ENCODE measurements at places on chromosomes 4 and X.
A peak's percentile ranks its signal among the peaks of the same experiment; 100 is the strongest.

GRCh38 chr4:176540814-176541213 is 221.0 kb downstream of the SPCS3 start:
- no peak overlapping the region for H3K4me3 ChIP-seq
- no peaks in the 10 kb centered on the region for H3K36me3 ChIP-seq
- DNase-seq, result no peak

DNA sequence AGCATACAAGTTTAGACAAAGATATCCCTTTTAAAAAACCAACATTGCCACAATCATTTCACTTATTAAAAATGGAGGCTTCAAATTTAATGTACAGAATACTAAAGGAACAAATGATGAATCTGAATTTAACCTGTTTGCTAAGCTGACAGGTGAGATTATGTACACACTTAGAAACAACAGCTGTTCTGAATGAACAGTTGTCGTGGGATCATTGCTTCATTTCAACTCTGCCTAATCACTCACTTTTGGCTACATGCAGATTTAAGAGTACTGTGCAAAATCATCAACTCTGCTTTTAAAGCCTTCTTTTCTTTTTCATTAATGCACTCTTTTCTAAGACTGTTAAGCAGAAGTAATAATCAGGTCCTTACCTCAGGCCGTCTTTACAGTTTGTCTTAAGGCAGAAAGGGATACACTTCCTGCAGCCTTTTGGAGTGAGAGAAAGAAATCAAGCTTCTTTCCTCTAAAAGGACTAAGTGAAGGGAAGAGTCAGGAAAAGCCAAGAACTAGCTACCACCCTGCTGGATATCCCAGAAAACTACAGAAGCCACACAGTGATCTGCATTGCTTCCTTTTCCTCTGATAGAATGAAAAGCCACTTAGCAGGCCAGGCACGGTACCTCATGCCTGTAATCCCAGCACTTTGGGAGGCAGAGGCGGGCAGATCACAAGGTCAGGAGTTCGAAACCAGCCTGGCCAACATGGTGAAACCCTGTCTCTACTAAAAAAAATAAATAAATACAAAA is 54.7 kb upstream of the NPNT start:
- H3K27me3 ChIP-seq, result no peaks in the 10 kb centered on the region
- H3K4me1 ChIP-seq, result no peaks in the 10 kb centered on the region
- no peaks in the 10 kb centered on the region for H3K36me3 ChIP-seq
- DNase-seq, result no peak
- no peak overlapping the region for H3K4me3 ChIP-seq

DNA sequence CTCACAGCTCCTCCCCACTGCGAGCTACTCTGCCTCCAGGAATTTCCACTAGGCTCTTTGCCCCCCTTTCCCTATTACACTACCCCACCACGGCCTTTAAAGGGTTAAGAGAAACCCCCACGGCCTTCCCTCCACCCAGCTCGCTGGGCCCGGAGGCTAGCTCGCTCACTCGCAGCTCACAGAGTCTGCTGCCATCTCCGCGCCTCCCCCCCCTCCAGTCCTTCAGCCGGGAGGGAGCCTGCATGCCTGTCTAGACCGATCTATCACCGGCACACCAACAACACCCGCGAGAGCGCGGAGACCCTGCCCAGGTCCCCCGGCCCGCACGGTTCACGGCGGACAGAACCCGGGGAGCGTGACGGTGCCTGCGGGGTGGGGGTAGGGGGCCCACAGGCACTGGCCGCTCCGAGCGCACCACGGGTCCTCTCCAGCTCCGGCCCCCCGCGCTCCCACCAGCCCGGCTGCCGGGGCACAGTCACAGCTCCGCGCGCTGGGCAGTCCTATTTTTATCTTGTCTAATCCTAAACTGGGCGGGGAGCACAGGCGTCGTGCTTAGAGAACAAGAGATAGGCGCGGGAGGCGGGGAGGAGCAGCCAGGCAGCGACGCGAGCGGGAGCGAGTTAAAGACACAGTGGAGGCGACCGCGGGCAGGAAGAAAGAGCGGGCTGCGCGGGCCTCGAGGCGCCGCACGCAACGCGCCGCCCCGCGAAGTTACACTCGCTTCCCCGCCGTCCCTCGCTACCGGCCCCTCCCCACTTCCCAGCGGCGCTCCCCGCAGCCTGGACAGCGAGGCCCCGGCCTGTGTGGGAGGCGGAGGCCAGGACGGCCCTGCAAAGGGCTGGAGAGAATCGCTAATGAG is 3.5 kb downstream of the BCOR start:
- H3K4me1 ChIP-seq, result peaks cover 5% of the 10 kb centered on the region
- H3K4me3 ChIP-seq, result peak overlapping the region; percentile 63
- no peak overlapping the region for H3K27ac ChIP-seq

DNA sequence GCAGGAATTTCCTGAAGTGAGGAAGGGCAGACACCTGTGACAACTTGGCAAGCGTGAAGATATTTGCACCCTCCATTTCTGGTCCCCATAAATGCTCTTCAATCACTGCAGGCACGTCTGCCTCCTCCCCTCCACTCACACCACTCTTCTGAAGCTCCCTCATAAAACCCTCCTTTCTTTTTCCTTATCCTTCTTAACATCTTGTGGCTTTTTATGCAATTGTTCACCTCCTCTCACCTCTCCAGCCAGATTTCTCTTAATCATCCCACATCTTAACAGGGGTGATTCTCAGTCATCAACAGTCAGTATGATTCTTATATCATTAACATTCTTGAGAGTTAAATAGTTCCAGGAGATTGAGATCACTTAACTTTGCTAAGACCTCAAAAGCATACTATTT is 277.4 kb downstream of the SPRY1 start:
- no peak overlapping the region for H3K4me3 ChIP-seq
- no peaks in the 10 kb centered on the region for H3K4me1 ChIP-seq

DNA sequence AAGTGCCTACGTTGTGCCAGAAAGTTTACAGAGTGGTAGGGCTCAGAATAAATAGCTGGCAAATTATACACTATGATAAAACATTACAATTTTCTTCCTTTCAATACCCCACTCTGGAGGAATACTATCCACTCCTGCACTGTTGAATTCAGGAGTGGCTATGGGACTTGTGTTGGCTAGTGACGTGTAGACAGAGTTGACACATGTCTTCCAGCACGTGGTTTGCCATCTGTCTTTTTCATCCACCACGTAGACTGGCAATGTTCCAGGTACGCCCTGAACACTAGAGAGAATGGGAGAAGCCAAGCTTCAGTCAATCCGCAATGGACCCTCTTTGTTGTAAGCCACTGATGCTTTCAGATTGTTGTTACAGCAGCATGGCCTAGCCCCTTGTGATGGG is 168.8 kb upstream of the RBPJ start:
- no peak overlapping the region for H3K27ac ChIP-seq
- no peak for DNase-seq
- no peaks in the 10 kb centered on the region for H3K36me3 ChIP-seq
- no peaks in the 10 kb centered on the region for H3K4me1 ChIP-seq

DNA sequence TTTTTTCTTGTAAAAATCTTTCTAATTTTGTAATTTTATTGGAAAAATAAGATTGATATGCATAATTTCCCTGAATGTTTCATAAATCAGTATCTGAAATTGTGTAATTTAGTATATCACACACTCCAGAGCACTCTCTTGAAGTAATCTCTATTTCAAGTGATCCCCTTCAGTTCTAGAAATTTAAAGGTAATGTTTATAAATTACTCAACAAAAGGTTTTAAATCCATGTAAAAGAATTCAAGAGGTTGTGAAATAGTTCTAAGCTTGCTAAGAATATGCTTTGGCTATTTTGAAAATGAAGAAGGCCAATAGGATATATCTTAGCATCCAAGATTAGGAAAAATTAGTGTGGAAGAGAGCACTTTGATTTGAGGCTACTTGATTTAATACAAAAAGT is 28.2 kb downstream of the SMARCAD1 start:
- DNase-seq, result no peak
- H3K4me1 ChIP-seq, result no peaks in the 10 kb centered on the region
- H3K4me3 ChIP-seq, result no peak overlapping the region
- H3K27me3 ChIP-seq, result no peaks in the 10 kb centered on the region

DNA sequence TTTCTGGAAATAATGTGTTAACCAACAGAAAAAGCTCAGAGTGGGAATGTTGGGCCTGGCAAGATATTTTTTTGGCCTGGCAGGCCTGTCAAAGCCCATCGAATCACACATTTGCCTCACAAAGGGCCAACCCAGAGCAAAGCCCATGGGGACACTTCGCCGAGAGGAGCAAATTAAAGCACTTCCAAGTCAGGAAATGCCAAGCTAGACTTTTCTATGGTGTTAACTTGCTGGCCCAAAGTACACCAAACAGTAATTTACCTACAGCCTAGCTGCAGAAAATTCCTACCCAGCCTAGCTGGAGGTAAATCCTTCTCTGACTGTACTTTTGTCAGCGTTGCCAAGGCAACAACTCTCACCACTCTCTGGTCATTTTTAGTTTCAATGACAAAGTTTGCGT is 288.6 kb upstream of the LDB2 start:
- no peak for DNase-seq
- no peak overlapping the region for H3K4me3 ChIP-seq
- no peaks in the 10 kb centered on the region for H3K4me1 ChIP-seq
- H3K27me3 ChIP-seq, result no peaks in the 10 kb centered on the region
- no peaks in the 10 kb centered on the region for H3K36me3 ChIP-seq
- H3K27ac ChIP-seq, result no peak overlapping the region

DNA sequence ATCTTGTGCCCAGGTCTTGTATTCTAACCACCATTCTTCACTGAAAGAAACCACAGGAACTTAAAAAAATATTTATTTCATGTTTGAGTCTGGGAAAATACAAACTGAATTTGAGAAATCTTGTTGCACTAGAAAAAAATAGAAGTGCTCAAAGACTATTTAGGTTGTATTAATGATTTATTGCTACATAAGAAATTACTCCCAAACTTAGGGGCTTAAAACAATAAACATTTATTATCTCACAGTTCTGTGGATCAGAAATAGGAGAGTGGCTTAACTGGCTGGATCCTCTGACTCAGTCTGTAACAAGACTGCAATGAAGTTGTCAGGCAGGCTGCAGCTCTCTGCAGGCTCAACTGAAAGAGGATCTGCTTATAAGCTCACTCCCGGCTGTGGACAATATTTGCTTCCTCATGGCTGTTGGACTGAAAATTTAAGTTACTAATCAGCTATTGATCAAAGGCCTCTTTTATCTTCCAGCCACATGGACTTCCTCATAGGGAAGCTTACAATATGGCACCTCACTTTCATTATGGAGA is 295.4 kb upstream of the FAM241A start:
- H3K27ac ChIP-seq, result no peak overlapping the region
- no peaks in the 10 kb centered on the region for H3K4me1 ChIP-seq
- H3K36me3 ChIP-seq, result no peaks in the 10 kb centered on the region
- no peak overlapping the region for H3K4me3 ChIP-seq
- no peak for DNase-seq
- H3K27me3 ChIP-seq, result no peaks in the 10 kb centered on the region

- no peak overlapping the region for H3K27ac ChIP-seq
- no peak overlapping the region for H3K4me3 ChIP-seq
- no peaks in the 10 kb centered on the region for H3K27me3 ChIP-seq
- H3K4me1 ChIP-seq, result no peaks in the 10 kb centered on the region
- no peaks in the 10 kb centered on the region for H3K36me3 ChIP-seq
- DNase-seq, result no peak
Measured at GRCh38 chr4:99710681-99711345, 53.2 kb upstream of the C4orf54 start.

DNA sequence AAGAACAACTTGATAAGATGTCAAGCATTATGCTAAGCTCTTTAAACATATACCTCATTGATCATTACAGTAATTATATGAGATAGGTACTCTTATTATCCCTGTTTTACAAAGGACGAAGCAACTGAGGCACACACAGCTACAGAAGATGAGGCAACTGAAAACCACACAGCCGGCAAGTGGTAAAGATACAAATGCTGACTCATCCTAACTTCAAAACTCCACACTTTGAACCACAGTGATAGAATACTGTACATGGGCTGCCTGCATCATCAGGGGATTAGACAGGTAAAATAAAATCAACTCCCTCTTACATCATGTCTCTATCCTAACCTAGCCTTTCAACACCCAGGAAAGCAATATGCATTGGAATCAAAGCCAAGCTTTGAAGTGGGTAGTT is 47.8 kb downstream of the LHFPL1 start:
- no peaks in the 10 kb centered on the region for H3K36me3 ChIP-seq
- DNase-seq, result no peak
- H3K27ac ChIP-seq, result no peak overlapping the region
- no peaks in the 10 kb centered on the region for H3K4me1 ChIP-seq
- H3K27me3 ChIP-seq, result no peaks in the 10 kb centered on the region

- no peak overlapping the region for H3K4me3 ChIP-seq
- DNase-seq, result no peak
- no peaks in the 10 kb centered on the region for H3K27me3 ChIP-seq
- H3K4me1 ChIP-seq, result no peaks in the 10 kb centered on the region
- H3K36me3 ChIP-seq, result no peaks in the 10 kb centered on the region
Measured at GRCh38 chr4:102047616-102048015, 257.1 kb downstream of the BANK1 start.

DNA sequence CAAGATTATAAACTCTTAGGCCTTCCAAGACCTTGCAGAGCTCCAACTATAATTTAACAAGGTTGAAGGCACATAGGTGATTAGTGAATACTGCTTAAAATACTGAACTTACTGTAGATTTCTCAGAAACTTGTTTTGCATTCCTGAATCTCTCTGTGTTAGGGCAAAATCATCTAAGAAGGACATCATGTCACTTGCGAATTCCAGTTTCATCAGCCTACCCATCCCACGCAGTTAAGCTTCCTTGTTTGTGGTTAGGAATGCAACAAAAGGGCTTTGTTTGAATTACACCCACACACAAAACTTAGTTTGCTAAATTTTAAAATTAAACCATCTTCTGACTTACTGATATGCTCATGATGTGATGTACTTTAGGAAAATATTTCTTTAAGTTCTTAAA is 174.0 kb downstream of the SOWAHB start:
- H3K36me3 ChIP-seq, result no peaks in the 10 kb centered on the region
- DNase-seq, result no peak
- H3K27me3 ChIP-seq, result no peaks in the 10 kb centered on the region
- no peak overlapping the region for H3K4me3 ChIP-seq
- H3K27ac ChIP-seq, result no peak overlapping the region

DNA sequence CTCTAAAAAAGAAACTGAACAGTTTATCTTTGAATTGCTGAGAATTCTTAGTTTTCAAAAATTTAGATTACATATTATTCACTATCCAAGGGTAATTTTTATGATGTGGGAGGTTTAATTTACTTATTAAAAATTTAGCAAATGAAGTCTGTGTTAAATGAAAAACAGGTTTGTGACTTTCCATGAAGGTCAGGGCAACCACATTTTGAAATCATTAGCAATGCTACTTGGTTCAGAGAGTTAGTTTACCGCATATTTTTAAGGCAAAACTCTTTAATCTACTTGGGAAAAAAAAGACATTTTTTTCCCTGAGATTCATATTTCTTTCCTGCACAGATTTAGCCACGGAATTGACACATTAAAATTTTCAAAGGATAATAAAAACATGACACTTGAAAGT is 37.3 kb upstream of the PRSS12 start:
- H3K4me1 ChIP-seq, result no peaks in the 10 kb centered on the region
- H3K27me3 ChIP-seq, result no peaks in the 10 kb centered on the region
- H3K4me3 ChIP-seq, result no peak overlapping the region
- no peak for DNase-seq

GRCh38 chr4:69044247-69044646 is 52.0 kb upstream of the UGT2B7 start:
- no peak overlapping the region for H3K27ac ChIP-seq
- no peaks in the 10 kb centered on the region for H3K27me3 ChIP-seq
- H3K4me3 ChIP-seq, result no peak overlapping the region

All from colonic mucosa (tissue), 4 donors.